ENCODE measurements at places on chromosomes 7 and 10.

DNA sequence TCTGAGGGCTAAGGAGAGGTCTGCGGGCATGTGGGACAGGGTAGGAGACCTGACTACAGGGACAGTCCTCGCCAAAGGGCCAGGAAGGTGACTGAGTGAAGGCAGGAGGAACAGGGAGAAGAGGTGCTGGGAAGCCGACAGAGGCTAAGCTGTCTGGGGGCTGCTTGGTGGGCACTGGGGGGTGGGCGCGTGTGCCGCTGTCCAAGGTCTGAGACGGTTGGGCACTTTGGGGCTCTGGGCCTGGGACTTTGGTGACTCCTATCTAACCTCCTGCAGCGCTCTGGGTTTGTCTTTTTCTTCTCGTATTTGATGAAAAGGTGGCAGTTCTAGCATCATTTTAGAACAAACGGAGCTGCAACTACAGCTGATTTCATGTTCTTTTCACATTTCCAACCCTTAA lies 141.5 kb downstream of the C10orf105 start:
- no peak for DNase-seq

GRCh38 chr10:44558521-44558920 lies 173.6 kb upstream of the CXCL12 start:
- peak; percentile 19 for DNase-seq

DNA sequence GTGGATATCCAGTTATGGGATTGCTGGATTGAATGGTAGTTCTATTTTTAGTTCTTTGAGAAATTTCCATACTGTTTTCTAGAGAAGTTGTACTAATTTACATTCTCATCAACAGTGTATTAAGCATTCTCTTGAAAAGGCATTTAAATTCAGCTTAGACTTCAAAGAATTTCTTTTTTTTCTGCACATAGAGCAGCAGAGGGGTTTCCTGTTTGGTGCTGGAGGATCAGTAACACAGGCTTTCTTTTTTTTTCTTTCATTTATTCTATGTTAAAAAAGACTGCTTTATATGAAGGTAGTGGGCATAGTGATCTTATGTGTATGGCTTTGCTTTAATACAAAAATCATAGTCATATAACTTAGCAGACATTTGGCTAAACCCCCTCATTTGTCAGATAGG lies 47.6 kb upstream of the TARP start:
- DNase-seq, result no peak

DNA sequence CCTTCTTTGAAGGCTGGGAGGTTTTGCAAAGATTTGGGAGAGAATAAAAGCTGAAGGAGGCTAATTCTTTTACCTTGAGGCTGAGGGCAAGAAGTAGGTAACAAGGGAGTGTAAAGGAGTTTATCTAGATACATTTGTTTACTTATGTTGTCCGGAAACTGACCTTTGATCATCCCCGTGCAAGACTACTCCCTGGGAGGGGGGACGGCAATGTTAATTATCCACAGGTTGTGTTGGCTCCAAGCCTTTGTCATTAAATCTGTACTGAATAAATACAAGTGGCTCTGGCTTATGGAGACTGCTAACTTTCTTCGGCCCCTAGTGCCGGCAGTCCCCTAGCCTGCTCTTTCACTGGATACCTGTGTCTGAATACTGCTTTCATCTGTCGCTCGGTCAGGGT lies 1250.6 kb upstream of the LRRTM3 start:
- no peak for DNase-seq

GRCh38 chr7:17432793-17433192 lies 134.3 kb downstream of the AHR start:
- no peak for DNase-seq

DNA sequence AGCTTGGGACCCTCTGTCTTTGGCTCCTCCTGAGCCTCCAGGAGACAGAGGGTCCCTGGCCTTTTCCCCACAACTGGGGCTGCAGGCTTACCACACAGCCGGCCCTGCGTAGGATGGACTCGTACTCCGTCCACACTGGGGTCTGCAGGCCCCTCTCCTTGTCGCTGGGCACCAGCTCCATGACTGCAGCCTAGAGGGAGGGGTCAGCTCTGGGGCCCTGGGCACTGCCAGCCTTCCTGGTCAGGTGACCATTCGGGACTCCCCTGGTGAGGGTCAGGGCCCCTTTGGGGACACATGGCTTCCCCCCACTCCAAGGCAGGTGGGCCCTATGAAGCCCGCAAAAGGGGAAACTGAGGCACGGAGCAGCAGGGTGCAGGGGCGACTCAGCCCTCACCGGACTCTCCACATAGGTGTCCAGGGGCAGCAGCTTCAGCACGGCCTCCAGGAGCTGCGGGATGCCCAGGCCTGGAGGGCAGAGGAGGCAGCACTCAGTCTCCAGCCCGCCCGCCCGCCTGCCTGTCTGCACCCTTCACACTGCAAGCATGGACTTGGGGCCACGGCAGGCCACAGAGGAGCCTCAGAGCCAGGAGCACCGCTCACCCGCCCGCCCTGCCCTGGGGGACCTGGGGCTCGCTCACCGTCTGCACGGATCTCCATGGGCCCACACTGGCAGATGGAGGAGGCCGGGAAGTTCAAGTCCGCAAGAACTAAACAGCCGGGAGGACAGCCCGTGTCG lies 1.1 kb downstream of the FUOM start:
- DNase-seq, result peak; percentile 12

DNA sequence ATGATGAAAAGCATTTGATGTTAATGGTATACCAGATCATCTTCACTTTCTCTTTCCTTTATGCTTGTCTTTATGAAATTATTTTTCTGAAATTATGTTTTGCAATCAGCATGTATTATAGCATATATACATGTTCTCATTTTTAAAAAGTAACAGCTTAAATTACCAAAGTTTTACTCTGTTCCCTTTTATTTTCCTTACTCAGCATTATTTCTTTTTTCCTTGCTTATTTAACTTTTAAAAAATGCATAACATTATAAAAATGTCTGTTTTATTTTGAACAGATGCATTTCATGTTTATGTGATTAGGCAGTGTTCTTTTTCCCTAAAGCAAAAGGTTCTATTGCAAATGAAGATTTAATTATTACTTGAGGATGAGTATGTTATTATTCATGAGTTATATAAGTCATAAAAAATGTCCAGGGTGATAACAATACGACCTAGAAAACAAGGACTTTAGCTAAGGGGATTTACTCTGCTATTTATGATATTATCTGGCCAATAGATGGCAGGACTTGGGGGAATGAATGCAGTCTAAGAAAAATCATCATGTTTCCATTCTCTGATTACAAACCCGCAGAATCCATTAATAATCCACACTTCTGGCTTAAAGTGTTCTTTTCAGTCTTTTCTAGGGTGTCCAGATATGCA lies 38.5 kb downstream of the CABCOCO1 start:
- DNase-seq, result peak; percentile 4

DNA sequence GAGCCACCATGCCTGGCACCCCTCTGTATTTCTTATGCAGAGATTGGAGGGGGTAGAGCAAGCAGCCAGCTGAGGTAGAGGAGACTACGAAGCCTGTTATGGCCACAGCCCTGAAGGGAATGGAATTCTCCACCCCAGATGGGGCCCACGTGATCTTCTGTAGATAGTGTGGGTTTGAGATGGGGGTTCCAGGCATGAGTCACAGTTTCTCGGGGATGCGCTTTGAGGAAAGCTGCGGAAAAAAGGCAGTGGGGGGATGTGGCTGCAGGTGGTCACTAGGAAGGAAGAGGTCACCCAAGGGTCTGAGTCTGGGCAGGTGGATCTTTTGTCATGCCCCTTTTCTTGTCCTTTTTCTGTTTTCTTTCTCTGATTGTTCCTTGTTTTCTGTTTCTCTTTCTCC lies 11.5 kb downstream of the FAM131B start:
- no peak for DNase-seq

GRCh38 chr7:46604241-46604661 lies 683.2 kb upstream of the IGFBP3 start:
- DNase-seq, result no peak

- DNase-seq, result no peak
These were observed 549.1 kb downstream of the LRMDA start for GRCh38 chr10:75980419-75981002.

DNA sequence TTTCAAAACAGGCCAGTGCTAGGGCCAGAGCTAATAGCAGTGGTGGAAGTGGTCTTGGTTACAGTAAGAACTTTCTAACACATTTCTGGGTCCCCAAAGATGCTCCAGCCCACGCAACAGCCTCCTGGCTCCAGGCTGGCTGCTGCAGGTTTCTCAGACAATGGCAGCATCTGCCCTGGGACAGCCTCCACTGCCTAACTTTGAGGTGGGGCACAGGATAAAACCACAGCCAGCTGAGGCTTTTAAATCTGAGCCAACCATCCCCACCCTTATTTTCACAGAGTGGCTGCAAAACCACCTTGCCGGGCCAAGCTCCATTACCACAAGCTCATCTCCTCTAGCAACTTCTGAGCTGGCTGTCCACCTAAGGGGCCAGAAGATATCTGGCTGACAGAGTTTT lies 84.8 kb downstream of the FAM53B start:
- no peak for DNase-seq

DNA sequence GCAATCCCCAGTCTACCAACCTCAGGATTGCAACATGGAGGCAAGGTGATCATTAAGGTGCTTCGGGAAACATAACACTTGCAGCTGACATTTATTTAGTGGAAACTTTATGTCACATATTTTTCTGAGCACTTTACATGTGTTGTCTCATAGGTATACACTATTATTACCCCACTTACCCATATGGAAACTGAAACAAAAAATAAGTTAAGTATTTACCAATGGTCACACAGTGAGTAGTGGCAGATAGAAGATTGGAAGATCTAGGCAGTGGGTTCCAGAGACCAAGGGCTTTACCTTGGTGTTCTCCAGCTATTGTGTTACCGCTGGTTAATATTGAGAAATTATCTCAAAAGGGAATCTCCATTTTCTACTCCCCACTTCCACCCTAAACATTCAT lies 1279.1 kb upstream of the SORCS1 start:
- no peak for DNase-seq

DNA sequence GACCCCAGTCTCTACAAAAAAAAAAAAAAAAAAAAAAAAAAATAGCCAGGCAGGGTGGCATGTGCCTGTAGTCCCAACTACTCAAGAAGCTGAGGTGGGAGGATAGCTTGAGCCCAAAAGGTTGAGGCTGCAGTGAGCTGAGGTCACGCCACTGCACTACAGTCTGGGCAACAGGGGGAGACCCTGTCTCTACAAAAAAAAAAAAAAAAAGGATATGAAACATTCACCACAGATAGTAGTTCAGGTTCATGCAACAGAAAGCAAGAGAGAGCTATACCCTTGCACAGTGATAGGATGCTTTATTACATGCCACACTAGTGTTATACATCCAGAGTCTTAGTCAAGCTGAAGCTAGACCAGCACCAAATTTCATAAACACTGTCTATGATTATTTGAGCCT lies 148.4 kb upstream of the KAT6B start:
- DNase-seq, result no peak

DNA sequence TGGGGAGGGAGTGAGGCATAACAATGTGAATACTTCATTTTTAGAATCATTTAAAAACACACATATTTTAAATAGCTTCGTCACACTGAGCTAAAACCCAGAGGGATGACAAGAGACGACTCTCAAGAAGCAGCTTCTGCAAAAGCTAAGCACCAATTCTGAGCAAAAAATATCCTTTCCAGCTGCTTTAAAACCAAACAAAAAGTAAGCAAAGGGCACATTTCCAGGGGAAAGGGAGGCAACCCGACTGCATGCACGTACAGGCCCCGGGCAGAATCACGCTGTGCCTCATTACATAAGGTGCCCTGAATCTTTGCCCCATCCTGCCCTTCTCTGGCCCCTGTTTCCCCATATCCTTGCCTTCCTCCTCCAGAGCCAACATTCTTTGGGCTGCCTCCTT lies 78.4 kb downstream of the DGKI start:
- peak; percentile 72 for DNase-seq
